NCI-H1930 (cell line): ENCODE measurements at places on chromosomes 6 and 20.
A peak's percentile ranks its signal among the peaks of the same experiment; 100 is the strongest.

- no peak for DNase-seq
Observed at GRCh38 chr6:56536536-56536935, 106.2 kb downstream of the DST start.

GRCh38 chr20:20711413-20711812 is 1.0 kb downstream of the RALGAPA2 start:
- DNase-seq = no peak

- DNase-seq = no peak
Observed at GRCh38 chr6:13141387-13141786, 186.9 kb downstream of the TBC1D7 start.

DNA sequence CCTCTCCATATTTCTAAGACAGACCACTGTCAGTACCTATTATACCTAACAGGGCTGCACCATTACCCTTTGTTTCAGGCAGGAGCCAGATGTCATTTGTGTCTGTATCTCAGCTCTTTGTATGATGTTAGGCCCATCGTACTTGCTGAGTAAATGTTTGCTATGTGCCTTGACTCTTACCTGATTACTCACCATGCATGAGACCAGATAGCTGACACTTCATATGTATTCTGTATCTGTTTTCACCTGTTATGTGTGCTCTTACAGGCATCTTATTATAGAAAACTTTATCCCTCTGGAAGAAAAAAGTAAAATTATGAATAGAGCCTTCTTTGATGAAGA is 31.7 kb upstream of the ASXL1 start:
- DNase-seq = peak; percentile 84

- no peak for DNase-seq
Observed at GRCh38 chr6:138955262-138955661, 32.8 kb downstream of the REPS1 start.

DNA sequence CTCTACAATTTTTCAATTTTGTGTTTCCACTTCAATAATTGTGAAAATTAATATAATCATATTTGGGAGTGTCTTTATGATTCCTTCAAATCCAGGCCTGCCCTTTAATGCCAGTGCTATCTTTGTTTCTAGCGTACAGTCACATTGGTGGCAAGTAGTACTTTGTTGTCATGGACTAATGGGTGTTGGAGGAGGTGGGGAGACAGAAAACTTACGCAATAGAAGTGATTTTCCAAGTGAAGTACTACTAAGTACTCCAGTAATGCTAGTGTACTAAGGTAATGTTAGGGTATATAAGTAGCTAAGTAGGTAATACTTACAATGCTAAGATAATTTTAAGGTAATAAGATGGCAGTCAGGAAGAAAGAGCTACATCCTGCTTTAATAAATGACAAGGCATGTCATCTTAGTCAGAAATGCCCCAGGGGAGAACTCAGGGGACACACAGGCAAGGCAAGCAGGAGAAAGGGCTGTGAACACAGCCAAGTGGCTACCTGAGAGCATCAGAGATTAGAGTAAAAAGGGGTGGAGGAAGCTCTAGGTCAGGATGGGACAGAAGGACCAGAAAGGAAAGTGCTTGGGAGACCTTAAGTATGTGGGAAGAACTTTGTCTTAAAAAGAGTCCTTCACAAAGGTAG is 217.2 kb upstream of the PRDM1 start:
- no peak for DNase-seq

DNA sequence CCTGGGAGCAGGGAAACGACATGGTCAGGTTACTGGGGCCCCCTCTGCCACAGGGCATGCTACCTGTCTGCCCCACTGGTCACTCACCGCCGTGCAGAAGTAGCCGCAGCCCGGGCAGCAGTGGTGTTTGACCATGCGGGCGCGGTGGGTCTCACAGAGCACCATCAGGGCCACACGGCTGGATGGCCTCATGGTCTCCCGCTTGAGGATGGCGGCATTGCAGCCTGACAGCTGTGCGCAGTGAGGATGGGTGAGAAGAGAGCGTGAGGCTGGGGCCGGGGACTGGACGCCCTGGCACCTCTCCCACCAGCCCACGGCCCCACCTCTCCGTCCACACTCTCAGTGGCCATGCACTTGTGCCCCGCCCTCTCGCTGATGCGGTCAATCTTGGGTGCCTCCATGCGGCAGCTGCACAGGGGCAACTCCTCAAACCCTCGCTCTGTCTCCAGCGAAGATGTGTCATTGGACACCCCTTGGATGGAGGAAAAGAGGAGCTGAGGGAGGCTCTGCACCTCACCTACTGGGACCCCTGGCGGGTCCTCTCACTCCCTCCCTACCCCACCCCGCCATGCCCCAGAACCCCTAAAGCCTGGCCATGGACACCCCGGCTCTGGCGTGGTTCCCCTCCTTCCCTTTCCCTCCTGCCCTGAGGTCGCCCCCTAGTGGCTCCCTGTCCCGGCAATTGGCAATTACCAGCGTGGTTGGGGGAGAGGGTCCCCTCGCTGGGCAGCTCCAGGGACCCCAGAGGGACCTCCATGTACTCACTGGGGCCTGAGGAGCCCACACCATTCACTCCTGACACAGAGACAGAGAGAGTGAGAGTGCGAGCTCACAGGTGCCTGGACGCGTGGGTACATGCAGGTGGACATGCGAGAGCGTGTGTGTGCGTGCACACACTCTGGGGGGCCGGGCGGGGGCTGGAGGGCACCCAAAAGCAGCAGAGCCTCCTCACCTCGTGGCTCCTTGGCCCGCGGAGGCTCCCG is 8.9 kb downstream of the EHMT2 start:
- DNase-seq = no peak

DNA sequence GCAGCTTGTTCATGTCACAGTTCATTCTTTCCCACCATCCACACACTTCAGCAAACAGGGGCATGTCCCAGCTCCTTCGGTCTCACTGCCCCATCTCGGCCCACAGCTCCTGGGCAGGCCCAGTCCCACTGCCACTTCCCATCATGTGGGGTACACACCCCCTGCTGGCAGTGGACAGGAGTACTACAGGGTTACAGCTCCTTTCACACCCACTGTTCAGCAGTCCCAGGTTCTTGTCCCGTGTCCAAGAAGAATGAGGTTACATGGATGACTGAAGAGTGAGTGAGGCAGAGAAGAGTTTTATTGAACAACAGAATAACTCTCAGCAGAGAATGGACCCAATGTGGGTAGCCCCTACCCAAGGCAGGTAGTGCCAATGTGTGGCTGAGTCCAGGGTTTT is 77.8 kb upstream of the SMLR1 start:
- no peak for DNase-seq

DNA sequence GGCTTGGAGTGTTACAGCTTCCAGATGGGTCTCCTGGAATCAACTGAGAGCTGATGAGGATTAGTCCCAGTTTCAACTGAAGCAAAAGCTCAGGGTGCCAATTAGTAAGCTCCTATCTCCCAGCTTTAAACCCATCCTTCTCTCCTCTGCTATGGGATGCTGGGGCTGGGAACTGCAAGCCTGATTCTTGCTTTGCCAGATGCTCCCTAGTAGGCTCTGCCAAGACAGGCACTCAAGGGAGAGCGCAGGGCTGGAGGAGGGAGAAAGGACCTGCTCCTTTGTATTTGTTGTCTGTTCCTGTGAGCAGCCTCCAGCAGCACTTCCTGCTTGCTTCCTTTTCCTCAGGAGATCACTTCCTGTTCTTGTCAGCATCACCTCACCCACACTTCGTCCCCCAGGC is 309.7 kb downstream of the KIF16B start:
- DNase-seq = no peak

- no peak for DNase-seq
Observed at GRCh38 chr20:888057-888456, 28.1 kb downstream of the ANGPT4 start.

- DNase-seq = no peak
Observed at GRCh38 chr6:168027521-168027920, 30.1 kb downstream of the KIF25 start.

- DNase-seq = no peak
Observed at GRCh38 chr20:5402903-5403531, 86.3 kb upstream of the PROKR2 start.

DNA sequence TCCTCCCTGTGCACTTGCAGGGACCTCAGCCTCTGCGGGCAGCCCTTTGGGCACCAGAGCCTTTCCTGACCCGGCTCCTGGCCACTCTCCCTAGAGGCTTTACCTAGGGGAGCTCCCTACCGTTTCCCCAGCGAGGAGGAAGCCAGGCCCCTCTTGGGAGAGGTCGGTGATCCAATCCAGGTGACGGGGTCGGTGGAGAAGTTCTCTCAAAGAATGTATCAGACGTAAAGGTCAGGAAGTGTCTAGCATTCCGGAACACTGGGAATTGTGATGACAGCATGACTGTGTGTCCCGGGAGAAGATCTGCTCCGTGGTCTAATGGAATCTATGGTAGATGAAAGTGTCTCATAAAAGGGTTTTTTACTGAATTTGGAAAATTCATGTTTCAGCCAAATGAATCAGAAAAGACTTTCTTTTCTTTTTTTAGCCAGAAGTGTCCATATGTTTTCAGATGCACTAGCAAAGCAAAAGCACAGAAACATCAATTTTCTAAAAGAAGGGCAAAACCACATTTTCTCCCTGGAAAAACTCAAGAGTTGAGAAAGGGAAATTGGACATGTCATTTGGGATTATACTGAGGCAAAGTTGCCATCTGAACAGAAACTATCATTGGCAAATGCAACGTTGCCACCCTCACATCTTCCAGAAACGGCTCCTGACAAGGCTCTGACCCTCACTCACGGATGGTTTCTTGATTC is 289.4 kb downstream of the THBS2 start:
- no peak for DNase-seq

- no peak for DNase-seq
Observed at GRCh38 chr6:156430386-156430785, 346.8 kb upstream of the ARID1B start.

GRCh38 chr20:9374480-9374879 is 139.9 kb upstream of the LAMP5 start:
- no peak for DNase-seq

DNA sequence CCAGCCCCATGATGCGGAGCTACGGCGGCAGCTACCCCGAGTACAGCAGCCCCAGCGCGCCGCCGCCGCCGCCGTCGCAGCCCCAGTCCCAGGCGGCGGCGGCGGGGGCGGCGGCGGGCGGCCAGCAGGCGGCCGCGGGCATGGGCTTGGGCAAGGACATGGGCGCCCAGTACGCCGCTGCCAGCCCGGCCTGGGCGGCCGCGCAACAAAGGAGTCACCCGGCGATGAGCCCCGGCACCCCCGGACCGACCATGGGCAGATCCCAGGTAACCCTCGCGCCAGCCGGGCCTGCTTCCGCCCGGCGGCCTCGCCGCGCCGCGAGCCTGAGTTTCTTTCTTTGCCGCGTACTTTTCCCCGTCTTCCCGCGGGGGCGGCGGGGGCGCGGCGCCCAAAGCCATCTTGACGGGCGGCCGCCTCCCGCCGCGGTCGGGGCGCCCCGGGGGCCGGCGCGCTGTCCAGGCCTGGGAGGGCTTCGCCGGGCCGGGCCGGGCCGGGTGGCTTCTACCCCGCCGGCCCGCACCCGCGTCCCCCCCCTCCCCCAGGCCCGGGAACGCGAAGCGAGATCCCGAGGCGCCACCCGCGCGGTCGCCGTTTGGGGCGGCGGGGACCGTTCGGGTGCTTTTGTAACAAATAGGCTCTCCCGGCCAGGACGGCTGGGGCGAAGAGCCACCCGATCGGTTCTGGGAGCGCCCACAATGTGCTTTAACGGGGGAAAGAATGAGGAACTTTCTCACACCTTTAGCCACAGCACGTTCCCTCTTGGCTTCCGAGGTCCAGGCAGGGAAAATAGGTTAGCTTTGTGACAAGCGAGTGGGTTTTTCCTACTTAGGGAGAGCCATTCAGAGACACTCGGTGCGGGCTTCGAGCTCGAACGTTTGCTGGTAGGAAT is 2.3 kb downstream of the ARID1B start:
- DNase-seq = no peak

DNA sequence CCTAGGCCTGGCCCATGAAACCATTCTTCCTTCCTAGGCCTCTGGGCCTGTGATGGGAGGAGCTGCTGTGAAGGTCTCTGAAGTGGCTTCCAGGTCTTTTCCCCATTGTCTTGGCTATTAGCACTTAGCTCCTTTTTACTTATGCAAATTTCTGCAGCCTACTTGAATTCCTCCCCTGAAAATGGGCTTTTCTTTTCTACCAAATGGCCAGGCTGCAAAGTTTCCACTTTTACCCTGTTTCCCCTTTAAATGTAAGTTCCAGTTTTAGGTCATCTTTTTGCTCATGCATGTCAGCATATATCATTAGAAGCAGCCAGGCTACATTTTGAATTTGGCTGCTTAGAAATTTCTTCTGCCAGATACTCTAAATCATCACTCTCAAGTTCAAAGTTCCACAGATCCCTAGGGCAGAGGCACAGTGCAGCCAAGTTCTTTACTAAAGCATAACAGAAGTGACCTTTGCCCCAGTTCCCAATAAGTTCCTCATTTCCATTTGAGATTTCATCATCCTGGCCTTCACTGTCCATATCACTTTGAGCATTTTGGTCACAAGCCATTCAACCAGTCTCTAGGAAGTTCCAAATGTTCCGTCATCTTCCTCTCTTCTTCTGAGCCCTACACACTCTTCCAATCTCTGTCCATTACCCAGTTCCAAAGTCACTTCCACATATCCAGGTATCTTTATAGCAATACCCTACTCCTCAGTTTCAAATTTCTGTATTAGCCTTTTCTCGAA is 71.9 kb downstream of the TBC1D7 start:
- no peak for DNase-seq

DNA sequence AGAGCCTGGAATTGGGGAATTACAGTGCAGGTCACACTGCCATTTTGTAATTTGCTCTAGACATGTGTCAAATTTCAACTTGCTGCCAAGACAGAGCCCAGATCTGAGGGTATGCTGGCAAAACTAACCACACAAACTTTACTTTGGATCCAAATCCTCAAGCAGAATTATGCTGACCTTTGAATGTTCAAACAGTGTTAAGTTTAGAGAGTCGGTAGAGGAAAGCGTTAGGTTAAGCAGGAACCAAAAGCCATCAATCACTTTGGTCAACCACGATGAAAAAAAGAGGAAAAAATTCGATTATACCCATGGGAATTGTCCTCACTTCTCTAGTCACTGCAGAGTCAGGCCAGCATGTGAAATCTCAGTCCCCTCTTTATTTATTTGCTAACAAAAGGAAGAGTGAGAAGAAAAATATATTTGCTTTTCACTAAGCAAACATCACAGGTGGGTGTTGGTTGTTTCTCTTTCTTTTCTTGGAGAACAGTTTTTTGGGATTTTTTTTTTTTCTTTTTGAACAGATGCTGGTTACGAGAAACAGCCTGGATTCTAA is 105.1 kb upstream of the ADGRF1 start:
- DNase-seq = no peak

GRCh38 chr20:49508435-49509199 is 26.1 kb upstream of the KCNB1 start:
- DNase-seq = peak; percentile 36

- DNase-seq = no peak
Observed at GRCh38 chr20:36506253-36506652, 35.1 kb upstream of the MYL9 start.

- DNase-seq = no peak
Observed at GRCh38 chr20:19348582-19348981, 136.1 kb downstream of the SLC24A3 start.
